Substantia nigra (tissue), 51 donors: ENCODE measurements at places on chromosomes 6 and 20.

DNA sequence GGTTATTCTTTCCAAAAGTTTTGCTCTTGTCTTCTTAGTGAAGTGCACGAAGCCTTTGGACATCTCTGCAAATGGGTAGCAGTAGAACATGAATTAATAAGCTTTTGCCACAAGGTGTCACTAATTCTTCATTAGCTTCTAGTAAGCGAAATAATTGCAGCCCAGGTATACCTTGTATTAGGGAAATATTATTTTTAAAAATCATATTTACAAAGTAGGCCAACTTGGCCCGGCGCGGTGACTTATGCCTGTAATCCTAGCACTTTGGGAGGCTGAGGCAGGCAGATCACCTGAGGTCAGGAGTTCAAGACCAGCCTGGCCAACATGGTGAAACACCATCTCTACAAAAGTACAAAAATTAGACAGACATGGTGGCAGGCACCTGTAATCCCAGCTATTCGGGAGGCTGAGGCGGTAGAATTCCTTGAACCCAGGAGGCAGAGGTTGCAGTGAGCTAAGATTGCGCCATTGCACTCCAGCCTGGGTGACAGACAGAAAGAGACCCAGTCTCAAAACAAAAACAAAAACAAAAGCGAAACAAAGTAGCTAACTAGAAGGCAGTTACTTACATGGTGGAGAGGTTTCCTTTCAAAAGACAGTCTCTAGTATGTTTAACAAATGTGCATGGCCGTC lies 8.8 kb upstream of the RSPH3 start:
- no peak for DNase-seq

GRCh38 chr20:61852268-61853072 lies 213.2 kb downstream of the TAF4 start:
- DNase-seq, result no peak

GRCh38 chr20:20195021-20195705 lies 142.8 kb downstream of the CFAP61 start:
- DNase-seq, result no peak

DNA sequence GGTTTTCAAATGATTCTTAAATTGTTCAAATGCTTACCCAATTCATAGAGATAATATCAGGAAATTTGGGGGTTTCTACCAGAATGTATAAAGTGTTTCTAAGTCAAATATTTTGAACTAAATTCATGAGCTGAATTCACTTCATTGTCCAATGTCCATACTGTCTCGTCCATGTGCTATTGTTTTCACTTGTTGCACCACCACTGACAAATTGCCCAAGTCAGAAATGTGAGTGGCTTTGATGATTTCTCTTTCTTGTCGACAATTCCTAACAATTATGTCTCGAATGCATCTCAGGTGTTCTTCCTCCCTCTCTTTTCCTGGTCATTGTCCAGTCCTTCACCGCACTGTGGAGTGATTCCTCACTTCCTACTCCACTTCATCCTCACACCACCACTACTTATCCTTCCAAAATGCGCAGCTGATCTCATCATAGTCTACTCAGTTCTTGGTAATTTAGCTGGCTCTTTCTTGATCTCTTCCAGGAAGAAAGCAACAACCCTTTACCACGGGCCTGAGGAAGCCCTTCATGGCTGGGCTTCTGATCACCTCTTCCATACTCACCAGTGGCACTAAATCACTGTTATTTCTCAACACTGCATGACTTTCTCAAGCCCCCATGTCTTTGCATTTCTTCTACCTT lies 161.1 kb downstream of the FOXA2 start:
- DNase-seq, result no peak

DNA sequence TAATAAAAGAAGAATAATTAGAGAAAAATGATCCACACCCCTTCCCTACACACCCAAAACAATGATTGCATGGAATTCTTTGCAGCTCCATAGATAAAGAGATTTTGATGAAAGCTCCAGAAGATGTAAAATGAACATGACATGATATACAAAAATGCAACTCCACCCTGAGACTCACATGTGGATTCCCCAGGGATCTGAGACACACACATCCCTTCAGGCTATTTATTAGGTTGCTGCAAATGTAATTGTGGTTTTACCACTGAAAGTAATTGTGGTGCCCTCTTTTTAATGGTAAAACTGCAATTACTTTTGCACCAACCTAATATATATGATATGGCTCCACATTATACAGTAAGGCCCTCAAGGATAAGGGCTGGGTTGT lies 40.4 kb upstream of the TBC1D7 start:
- no peak for DNase-seq

DNA sequence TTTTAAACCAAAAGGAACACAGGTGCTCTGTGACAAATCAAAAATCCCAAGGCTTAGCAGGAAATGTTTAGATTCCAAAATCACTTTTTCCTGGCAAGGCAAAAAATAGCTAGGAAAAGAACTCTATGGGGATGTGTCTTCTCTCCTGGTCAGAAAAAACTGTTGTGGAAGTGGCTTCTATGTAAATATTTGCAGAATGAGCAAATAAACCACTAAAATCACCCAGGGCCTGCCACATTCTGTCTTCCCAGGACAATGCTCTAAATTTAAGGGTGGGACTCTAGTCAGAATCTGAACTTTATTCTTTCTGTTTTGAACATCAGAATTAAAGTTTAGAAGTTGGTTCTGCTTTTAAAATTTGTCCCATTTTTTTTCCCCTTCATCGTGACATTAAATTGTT lies 29.3 kb downstream of the GCM1 start:
- DNase-seq, result no peak

- no peak for DNase-seq
These were observed 176.3 kb downstream of the SCP2D1 start for GRCh38 chr20:18989736-18990474.

DNA sequence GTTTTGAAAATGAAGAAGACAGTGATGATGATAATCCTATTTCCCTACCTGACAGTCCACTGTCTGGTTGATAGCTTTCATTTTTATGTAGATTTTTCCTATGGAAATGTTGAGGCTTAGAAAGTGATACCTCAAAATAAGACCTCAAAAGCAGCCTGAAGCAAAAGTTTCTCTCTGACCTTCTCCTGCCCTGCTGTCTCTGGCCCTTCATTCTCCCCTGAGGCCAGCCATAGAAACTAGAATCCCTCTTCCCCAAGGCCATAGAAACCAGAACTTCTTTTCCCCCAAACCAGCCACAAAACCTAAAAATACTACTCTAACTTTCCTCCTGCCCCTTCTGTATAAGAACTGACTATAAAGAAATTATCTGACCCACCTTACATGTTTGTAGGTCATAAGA lies 52.6 kb upstream of the GCM1 start:
- DNase-seq, result no peak

- DNase-seq, result no peak
These were observed 50.6 kb downstream of the SRC start for GRCh38 chr20:37396416-37397075.

DNA sequence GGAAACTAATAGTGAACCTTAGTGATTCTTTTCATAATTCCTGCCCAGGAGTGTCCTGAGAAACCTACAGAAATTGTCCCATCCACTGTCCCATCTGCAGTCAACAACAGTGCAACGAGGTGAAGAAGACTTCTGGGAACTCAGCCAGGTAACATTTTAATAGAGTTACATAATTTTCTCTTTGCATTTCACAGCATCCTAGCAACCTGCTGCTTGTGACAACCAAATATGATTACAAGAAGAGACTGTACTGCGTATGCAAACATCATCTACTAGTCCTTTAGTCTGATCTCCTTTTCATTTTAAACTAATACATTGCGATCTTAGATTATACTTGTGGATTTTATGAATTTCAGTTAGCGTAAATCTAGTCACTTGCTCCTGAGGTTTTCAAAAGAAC lies 951.6 kb downstream of the TFAP2A start:
- no peak for DNase-seq

- no peak for DNase-seq
These were observed 4.1 kb upstream of the ZKSCAN8 start for GRCh38 chr6:28137505-28137981.

- no peak for DNase-seq
These were observed 12.9 kb upstream of the PRND start for GRCh38 chr20:4708856-4709255.

- DNase-seq, result no peak
These were observed 58.5 kb downstream of the SAMD3 start for GRCh38 chr6:130164251-130164650.
